ENCODE measurements at places on chromosomes 2 and 18.

GRCh38 chr2:64472881-64473280 is 18.9 kb downstream of the LGALSL start:
- no peak for DNase-seq

GRCh38 chr2:238811759-238812158 is 36.1 kb upstream of the TWIST2 start:
- no peak for DNase-seq

- DNase-seq, result peak; percentile 8
Observed at GRCh38 chr18:41989508-41989907, 34.5 kb downstream of the PIK3C3 start.

GRCh38 chr18:54013452-54013851 is 211.0 kb downstream of the MBD2 start:
- no peak for DNase-seq

- no peak for DNase-seq
Observed at GRCh38 chr2:69157441-69157840, 144.5 kb downstream of the ANTXR1 start.

DNA sequence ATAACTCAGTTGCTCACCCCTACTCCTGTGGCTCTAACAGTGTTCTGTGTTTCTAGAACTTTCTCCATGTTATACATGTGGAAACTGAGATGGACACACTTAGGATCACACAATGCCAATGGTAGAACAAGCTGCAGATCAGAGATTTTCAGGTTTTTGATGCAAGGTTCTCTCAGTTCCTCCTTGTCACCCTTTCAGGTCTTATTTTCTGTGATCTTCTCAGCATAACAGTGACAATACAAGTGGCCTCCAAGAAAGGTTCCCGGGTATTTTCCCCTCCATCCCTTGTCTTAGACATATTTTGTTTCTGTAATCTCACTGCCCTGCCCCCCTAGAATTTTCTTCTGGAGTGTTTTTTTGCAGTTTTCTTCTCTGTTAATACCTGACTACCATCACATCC is 6.2 kb upstream of the MGAT5 start:
- DNase-seq, result no peak

DNA sequence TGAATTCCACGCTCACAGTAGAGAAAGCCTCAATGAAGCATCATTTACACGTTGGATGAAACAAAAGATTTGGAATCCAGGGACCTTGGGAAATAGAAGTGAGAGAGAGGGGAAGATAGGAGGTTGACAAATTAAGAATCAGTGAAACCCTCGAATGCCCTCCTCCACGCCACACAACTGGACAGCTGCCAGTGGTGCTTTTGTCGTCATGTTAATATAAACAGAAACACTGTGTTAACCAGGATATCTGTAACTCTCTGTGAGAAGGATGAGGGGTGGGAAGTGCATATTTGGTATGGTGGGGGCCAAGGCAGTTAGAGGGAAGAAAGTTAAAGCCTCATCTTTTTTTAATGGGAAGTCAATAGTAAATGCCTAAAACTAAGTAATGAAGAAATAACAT is 108.7 kb downstream of the GFPT1 start:
- DNase-seq, result no peak

DNA sequence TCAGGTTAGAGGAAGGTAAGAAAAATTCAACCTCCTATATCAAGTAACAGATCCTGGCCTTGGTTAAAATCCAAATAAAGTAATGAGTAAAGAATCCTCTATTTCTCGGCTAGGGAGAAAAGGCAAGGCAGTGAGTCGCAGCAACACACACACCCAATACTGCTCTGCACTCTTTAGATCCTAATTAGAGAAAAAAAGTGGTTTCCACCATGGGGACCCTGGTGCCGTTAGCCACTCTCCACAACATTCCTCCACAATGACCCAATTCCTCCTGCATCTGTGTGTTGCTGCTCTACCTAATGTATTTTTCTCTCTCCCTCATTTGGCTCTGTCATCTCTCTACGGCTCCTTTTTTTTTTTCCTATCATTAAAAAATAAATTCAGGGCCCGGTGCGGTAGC is 462.7 kb downstream of the METTL4 start:
- no peak for DNase-seq

- no peak for DNase-seq
Observed at GRCh38 chr2:175576270-175576669, 394.8 kb upstream of the ATP5MC3 start.

DNA sequence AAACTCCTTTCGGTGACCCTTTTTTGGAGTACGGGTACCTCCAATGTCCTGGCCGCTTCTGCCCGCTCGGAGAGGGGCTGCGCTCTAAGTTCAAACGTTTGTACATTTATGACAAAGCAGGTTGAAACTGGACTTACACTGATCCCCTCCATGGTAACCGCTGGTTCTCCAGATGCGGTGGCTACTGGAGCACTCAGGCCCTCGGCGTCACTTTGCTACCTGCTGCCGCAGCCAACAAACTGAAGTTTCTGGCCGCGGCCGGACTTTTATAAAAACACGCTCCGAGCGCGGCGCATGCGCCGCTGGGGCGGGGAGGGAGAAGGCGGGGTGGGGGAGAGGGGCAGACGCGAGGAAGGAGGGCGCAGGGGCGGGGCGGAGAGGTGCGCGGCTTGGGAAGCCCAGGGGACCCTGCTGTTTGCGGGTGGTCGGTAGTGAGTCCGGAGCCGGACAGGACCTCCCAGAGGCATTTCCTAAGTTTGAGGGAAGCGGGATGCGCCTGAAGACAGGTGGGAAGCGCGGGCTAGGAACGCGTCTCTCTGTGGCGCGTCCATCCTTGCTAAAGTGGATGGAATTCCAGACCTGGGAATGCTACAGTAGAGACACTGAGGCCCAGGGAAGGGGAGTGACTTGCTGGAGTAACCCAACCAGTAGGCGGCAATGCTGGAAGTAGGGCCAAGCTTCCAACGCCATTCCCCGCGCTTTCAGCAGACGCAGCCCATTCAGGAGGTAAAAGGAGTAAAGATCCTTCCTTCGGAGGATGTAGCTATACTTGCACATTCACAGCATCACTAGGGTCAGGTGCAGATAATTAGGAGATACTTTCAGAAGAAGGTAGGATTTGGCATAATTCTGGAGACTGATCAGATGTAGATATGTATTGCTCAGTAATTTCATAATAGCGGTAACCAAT is at the start of gene CXCR4:
CXCR4 (minus strand) TSS at position 241 of the 910 bp plus-strand sequence; CDS start at position 152, 89 bp downstream.
- peak; percentile 90 for DNase-seq

- peak; percentile 89 for DNase-seq
Observed at GRCh38 chr2:2662037-2662846, 331.2 kb upstream of the MYT1L start.

DNA sequence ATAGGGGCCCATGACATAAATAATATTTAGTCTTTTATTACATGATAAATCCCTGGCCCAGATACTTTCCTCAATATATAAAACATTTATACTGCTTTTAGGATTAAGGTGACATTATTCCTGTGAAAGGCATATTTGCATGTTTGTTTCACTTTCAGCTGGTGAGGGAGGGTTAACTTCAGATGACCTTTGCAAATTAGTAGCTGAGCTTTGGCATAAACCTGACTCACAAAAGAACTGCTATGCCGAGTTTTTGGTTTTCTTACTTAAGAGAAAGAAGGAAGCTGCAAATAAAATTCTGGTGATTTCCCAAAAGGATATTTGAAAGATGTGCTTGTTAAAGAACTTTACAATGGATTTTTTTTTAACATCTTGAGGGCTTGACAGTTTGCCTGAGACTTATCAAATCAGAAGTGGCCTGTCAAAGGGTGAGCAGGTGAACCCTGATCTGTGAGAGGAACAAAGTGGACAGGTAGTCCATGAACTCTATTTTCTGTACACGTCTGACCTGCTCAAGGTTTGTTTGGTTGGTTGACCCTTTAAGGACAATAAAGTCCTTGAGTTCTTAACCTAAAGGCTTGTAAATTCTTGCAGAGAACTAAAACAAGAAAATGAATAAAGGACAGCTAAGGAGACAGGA is 93.5 kb downstream of the FAM124B start:
- DNase-seq, result no peak

- no peak for DNase-seq
Observed at GRCh38 chr18:69658685-69659084, 258.0 kb downstream of the DOK6 start.

DNA sequence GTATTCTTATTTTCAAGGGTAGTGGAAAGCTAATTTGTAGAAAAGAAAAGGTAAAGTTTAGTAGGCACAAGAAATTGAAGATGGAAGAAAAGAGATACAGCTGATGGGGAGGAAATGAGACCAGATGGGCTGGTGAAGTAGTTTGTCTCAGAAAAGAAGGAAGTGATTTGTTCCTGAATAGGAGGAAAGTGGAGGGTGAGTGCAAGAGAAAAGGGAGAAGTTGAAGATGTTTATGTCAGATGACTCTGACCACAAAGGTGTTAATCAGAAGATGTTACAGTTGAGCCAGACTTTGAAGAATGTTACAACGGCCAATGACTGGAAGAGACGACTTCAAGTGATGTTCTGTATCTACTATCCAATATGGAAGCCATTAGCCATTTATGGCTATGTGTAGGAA is 21.2 kb downstream of the ZSCAN30 start:
- DNase-seq, result no peak

DNA sequence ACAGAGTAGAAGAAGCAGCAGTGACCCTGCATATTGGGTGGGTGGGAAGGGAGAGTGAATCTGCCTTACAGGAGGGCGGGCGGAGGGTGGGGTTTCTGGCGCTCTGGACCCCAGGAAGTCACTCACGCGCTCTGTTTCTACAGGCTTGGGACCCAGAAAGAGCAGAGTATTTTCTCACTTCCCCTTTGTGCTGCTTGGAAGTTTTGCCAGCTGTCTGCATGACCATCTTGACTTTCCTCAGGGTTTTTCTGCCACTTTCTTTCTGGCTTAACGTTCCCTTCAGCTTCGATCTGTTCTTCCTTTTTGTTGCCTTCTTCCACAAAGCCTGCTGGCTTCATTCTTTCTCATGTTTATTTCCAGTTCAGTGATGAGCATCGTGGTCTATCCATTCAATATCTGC is 383.1 kb downstream of the GALR1 start:
- no peak for DNase-seq

DNA sequence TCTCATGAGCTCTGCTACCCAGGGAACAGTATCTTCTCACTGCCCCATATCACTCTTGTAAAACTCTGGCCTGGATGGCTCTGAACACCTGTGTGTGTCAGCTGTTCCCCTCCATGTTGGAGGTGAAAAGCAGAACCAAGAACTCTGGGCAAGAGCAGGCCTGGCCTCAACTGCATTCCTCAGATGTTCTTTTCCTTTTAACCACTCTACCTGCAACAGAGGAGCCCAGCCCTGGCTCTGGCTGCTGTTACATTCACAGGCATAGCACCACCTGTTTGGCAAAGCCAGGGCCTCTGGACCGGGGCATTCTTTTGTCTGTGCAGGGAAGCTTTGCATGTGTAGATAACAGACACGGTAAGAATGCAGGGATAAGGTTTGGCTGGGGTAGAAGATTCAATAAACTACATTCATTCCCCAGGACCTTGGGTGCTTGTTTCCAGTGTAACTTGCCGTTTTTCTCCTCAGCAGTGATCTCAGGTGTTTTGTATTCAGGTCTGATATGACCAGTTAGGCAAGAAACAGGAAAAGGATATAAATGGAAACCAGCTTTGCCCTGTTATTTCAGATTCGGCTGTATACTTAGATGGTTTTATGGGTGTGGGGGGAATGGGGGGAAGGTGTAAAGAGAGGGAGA is 95.1 kb downstream of the SPTBN1 start:
- no peak for DNase-seq

DNA sequence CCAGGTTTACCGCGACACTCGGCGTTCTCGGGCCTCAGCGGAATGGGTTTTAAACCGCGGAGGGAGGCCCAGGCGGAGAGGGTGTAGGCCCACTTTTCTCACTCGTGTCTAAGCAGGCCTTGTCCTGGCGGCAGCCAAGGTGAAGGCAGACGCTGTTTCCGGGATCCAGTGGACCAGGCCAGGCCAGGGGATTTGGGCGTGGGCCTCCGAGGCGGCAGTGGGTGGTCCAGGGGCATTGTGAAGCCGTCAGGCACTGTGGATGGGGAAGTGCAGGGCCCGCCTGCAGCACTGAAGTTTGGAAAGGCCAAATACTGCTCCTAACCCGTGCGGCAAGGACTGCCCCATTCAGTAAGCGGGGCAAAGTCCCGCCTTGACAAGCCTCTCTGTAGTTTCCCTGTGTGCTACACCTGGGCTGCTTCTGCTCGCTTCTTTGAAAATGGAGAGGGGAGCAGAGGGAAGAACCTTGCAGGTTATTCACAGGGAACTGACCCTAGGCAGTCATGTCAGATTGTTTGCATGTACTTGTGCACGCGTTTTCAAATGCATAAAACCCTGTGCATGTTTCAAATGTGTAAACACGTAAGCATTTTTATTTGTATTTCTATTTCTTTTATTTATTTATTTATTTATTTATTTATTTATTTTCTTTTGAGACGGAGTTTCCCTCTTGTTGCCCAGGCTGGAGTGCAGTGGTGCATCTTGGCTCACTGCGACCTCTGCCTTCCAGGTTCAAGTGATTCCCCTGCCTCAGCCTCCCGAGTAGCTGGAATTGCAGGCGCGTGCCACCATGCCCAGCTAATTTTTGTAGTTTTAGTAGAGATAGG is 7.5 kb upstream of the DLX2 start:
- no peak for DNase-seq

DNA sequence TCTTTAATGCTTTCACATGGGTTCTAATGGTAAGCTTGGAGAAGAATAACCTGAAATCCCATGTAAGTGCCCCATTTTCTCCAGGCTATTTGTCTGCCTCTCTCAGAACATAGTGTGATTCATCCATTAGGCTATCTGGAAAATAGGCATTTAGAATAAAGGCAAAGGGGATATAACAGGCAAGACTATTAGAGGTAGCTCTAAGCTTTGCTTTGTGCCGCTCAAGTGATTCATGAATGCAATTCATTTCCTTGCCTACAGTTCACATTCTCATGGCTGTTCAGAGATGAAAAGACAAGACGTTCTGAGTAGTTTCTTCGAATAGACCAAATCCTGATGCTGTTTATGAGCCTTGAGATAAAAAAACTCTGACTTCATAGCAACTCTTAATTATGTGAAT is 101.7 kb downstream of the ANKRD44 start:
- no peak for DNase-seq

GRCh38 chr2:238444242-238444641 is 17.5 kb downstream of the ASB1 start:
- DNase-seq, result no peak

DNA sequence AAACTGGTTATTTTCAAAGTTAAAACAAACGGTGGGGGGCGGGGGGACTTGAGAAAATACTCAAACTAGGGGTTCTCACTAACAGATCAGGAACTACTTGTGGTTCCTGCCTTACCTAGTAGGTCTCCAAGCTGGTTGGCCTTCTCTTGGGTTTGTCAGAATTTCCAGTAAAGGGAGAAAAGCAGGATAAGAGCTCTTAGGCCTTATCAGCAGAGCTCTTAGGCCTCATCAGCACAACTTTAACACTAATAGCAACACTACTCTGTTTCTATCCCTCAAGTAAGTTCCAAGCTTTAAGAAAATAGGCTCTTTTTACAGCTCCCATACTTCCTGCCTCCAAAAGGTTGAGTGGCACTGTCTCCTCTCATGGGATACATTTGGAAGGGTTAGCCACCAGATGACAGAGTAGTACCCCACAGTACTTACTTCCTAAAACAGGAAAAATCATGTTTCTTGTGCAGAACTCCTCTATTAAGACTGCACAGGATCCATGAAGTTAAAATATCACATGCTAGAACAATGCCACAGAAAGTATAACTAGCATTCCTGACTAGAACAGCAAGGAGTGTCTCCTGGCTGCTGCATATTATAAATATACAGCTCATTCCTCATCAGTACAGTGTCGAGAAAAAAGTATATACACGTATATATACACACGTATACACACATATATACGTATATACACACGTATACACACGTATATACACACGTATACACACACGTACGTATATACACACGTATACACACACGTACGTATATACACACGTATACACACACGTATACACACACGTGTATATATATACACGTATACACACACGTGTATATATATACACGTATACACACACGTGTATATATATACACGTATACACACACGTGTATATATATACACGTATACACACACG is 6.1 kb downstream of the FBXO11 start:
- no peak for DNase-seq

Measured in NCI-H2171 (cell line).